Smooth muscle cell of the coronary artery (primary cell): ENCODE measurements at places on chromosomes 7 and 10. TPM values are rescaled to one million over a fixed set of nuclear protein-coding genes. Genes with fewer than 3 reads are reported as not detected.

Gene MRPS33
- 28.8 and 33.5 TPM in 2 replicates for total RNA-seq

Gene COBL
- total RNA-seq: under 0.01 TPM in 1 of 2 replicates, not detected in the other

Gene ANLN
- 2.1 and 14.5 TPM in 2 replicates for total RNA-seq

Gene FBXO24
- total RNA-seq: 0.30 TPM in 1 of 2 replicates, not detected in the other
